Stimulated activated effector memory CD8-positive, alpha-beta T cell treated with anti-CD3 and anti-CD28 coated beads, Interleukin-12 subunit alpha, Interleukin-12 subunit beta, amount 100 ng/mL, for 72 hours (primary cell): ENCODE measurements at places on chromosomes 1 and 21.
A peak's percentile ranks its signal among the peaks of the same experiment; 100 is the strongest.

- no peak for DNase-seq
These were observed 222.7 kb downstream of the TM2D1 start for GRCh38 chr1:61501971-61502916.

GRCh38 chr1:204791453-204792353 is 79.0 kb upstream of the NFASC start:
- DNase-seq: peak; percentile 75

GRCh38 chr1:150406483-150406882 is 42.5 kb downstream of the RPRD2 start:
- no peak for DNase-seq

DNA sequence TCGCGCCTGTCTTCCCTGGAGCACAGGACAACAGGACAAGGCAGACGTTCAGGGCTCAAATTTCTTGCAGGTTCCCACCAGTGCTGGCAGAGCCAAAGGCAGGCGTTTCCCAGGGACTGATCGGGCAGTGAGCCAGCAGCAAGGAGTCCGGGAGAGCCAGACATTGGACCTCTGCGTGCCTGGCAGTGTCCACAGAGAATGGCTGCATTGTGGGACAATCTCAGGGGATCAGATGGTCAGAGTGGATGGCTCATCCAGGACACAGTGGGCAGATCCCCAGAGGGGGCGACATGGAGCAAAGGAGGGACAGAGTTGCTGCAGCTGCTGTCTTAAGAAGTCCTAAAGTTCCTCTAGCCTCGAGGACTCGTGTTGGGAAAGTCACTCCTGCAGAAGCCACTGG is 4.6 kb downstream of the TMEM63A start:
- no peak for DNase-seq

DNA sequence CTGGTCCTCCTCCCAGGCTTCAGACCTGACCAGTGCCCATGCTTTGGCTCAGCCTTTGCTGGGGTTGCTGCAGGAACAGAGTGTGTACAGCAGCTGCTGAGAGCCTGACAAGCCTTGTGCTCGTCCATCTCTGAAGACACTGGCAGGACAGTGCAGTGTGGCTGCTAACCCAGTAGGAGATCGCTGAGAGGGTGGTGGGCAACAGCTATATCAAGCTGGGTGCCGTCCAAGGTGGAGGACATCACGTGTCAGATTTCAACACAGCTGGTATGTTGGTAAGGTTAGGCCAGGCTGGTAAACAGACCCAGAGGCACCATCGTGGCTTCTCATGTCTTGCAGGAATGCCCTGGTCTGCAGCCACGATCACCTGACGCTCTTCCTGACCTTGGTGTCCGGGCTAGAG is 17.9 kb upstream of the SLC25A34 start:
- DNase-seq: no peak

GRCh38 chr1:112817555-112818373 is 102.6 kb upstream of the PPM1J start:
- no peak for DNase-seq

GRCh38 chr1:236168716-236169429 is 26.5 kb downstream of the GPR137B start:
- DNase-seq: no peak

- DNase-seq: peak; percentile 54
These were observed 514 bp downstream of the S1PR1 start for GRCh38 chr1:101237229-101237837.

- no peak for DNase-seq
These were observed 3.4 kb downstream of the LACTBL1 start for GRCh38 chr1:22969304-22969709.

DNA sequence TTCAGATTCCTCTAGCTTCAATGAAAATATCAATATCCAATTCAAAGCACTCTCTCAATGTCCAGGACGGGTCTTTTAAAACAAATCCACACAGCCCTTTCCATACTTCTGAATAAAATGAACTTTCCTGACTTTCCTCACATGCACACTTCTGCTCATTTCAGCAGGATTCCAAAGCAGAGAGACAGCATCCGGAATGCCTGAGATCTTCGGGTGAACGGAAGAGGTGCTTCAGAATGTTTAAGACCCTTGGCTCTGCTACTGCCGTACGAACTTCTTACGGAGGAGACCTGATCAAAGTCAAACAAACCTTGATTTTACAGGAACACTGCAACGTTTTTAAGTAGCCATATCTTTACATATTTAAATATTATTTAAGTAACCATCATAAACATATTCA is 245.7 kb downstream of the PTBP2 start:
- no peak for DNase-seq
